Stimulated activated CD8-positive, alpha-beta memory T cell treated with anti-CD3 and anti-CD28 coated beads, Interleukin-7, amount 100 ng/mL, for 24 hours (primary cell): ENCODE measurements at places on chromosomes 7 and 10.

DNA sequence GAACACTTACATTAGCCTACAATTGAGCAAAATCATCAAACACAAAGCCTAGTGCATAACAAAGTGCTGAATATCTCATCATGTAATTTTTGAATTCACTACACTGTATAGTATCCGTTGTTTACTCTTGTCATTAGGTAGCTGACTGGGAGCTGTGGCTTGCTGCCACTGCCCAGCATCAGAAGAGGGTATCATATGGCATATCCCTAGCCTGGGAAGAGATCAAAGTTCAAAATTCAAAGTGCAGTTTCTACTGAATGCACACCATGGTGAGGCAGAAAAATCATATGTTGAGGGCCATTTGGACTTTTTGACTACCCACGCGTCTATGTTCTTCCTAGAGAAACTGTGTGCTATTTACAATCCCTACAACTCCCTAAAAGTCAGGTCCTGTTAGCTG, 7.5 kb upstream of the ZC3HAV1 start:
- no peak for DNase-seq

- no peak for DNase-seq
Measured at GRCh38 chr10:16675334-16675733, 141.9 kb downstream of the RSU1 start.

DNA sequence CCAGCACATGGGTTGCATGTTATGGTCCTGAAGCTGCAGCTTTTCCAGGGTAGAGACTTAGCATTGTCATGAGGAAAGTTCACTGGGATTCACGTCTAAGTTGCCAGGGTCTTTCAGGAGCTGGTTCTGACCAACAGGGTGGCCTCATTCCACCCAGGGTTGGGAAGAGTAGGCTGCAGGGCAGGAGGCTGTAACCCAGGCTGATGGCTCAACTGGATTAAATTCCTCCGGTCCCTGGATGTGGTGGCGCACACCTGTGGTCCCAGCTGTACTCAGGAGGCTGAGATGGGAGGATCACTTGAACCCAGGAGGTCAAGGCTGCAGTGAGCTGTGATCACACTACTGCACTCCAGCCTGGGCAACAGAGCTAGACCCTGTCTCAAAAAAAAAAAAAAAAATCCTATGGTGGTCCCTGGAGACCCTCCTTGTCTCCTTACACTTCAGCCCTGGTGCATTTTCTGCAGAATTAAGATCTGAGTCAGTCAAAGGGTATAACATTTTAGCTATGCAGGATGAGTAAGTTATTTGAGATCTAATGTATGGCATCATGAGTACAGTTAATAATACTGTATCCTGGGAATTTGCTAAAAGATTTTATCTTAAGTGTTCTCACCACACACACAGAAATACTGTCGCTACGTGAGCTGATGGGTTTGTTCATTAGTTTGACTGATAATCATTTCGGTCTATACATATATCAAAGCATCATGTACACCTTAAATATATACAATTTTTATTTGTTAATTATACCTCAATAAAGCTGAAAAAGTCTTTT, 44.0 kb downstream of the ASB13 start:
- no peak for DNase-seq

DNA sequence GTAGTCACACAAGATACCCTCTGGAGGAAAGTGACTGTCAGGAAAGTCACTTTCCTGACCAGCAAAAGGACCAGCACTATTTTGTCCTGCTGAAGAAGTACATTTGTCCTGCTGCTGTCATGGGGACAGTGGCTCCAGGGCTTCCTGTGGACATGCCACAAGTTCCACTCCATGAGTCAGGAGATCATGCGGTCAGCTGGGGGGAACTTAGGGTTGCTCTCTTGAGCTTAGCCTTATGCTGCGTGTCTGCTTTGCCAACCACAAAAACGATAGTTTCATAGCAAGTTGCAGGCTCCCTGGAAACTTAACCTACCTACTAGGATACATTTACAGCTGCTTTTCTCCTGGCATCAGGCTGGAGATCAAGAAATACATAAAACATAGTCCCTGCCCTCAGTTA, 19.8 kb upstream of the ALOX5 start:
- DNase-seq, result no peak

DNA sequence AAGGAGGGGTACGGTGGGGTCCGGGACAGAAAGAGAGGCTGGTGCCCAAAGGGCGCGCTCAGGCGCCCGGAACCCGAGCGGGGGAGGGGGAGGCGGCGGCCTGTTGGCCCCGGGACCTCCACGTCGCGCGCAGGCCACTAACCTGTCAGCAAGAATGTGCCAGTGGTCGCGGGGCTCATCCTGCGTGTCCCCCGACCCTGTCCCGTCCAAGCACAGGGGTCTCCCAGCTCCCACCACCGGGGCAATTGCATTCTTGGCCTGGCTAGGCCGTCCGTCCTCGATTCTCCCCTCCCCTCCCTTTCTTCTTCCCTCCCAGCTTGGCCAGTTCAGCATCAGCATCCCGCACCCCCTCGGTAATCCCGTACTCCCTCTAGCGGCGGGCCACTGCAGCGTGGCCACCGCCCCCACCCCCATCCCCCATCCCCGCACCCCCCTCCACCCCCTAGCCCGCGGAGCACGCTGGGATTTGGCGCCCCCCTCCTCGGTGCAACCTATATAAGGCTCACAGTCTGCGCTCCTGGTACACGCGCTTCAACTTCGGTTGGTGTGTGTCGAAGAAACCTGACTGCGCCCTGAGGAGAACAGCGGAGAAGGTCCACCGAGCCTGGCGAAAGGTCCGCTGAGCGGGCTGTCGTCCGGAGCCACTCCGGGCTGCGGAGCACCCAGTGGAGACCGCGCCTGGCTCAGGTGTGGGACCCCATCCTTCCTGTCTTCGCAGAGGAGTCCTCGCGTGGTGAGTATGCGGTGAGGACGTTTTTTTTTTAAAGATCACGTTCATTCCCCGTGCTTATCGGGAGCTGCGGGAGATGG, at the start of gene SGCE:
SGCE (minus strand) TSS at position 286 of the 810 bp plus-strand sequence; CDS start at position 251, 35 bp downstream.
- no peak for DNase-seq

DNA sequence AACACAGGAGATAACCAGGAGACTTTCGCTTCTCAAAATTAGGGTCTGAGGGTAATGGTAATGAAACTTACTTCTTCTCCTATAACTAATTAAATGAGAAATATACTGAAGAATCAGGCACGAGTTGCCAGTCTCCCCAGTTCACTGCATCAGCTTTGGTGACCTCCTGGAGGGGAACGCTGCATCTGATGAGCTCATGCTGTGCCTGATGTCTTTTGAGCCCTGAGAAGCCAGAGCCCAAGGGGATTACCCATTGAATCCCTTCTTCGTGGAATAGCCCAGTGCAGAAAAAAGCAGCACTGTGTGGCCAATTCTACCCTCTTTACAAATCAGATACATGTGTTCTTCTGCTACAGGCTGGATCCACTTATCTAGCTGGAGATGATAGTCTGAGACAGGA, 45.1 kb downstream of the CYP2C9 start:
- no peak for DNase-seq

DNA sequence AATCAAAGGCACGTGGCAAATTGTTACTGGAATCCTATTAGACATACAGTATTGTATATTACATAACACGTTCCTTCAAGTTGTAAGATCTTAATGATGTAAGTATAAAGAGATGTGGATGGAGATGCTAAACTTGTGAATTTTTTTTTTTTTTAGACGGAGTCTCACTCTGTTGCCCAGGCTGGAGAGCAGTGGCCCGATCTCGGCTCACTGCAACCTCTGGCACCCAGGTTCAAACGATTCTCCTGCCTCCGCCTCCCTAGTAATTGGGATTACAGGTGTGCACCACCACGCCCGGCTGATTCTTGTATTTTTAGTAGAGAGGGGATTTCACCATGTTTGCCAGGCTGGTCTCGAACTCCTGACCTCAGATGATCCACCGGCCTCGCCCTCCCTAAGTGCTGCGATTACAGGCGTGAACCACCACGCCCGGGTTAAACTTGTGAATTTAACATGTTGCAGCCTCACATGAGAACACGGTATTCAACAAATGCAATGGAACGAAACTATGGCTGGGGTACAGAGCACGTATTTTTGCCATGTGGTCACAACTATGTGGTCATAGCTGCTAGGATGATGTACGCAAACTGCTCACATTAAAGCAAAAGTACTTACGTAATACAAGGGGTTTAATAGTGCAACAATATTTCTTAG, 818 bp upstream of the SUPV3L1 start:
- peak; percentile 2 for DNase-seq

GRCh38 chr7:56538541-56539429, 422.6 kb upstream of the NUPR2 start:
- no peak for DNase-seq

DNA sequence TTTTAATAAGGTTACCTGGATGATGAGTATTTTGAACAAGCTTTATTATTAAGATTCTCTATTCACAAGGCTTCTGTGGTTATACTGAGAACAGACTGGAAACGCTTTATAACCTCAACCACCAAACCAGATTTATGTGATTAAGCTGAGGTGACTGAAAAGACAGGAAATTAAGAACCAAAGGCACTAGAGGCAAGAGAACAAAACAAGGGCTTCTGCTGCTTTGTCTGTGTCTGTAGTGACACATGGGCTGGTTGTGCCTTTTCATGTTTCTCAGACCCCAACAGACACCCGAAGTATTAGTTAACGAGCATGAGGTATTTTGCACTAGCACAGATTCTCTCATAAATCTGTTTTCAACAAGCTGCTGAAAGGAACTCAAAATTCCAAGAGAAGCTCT, 64.4 kb downstream of the RAPGEF5 start:
- DNase-seq, result no peak

GRCh38 chr7:102140952-102141370, 145.7 kb upstream of the SH2B2 start:
- DNase-seq, result no peak

- no peak for DNase-seq
Measured at GRCh38 chr10:71627956-71628355, 91.6 kb downstream of the C10orf105 start.

DNA sequence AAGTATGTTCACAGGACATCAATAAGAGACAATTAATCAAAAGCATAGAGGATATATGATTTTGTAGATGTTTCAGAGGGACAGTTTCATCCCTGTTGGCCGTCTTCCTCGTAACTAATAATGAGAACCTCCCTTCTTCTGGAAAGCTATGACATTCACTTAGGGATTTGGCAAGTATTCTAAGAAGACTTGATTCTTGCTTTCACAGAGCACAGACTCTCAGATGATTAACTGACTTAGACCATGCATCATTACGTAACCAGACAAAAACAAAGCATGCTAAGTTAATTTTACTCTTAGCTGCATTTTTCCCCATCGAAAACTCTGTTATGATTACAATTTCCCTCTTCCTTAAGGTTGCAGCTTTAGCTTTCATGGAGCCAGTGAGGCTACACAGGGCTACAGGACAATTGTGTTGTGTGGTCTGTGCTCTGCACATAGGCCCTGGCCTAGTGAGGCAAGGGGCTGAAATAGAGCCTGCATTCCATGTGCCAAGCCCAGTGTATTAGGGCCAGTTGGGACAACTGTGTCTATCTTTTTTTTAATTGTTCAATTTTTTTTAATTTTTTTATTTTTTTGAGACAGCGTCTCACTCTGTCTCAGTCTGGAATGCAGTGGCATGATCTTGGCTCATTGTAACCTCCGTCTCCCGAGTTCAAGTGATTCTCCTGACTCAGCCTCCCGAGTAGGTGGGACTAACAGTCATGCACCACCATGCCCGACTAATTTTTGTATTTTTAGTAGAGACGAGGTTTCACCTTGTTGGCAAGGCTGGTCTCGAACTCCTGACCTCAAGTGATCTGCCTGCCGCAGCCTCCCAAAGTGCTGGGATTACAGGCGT, 105.3 kb downstream of the PLXDC2 start:
- no peak for DNase-seq

- DNase-seq, result no peak
Measured at GRCh38 chr10:75398692-75399460, 2.7 kb downstream of the ZNF503 start.

- no peak for DNase-seq
Measured at GRCh38 chr7:21030237-21030871, 243.7 kb upstream of the SP8 start.

DNA sequence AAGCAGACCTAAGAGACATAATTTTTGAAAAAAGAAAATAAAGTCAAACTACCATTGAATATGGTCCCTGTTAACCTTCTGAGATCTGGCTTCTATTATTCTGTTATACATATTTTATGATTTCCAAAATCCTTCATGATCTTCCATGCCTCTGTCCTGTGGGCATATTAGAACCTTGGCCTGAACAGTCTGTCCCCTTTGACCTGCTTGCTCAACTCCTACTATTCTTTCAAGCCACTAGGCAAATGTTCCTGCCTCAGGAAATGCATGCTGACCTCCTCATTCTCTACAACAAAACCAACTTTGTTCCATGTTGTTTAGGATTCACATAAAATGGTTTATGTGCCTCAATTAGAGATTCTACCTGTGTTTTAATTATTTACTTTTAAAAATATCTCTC, 544.8 kb upstream of the LRRTM3 start:
- DNase-seq, result no peak

DNA sequence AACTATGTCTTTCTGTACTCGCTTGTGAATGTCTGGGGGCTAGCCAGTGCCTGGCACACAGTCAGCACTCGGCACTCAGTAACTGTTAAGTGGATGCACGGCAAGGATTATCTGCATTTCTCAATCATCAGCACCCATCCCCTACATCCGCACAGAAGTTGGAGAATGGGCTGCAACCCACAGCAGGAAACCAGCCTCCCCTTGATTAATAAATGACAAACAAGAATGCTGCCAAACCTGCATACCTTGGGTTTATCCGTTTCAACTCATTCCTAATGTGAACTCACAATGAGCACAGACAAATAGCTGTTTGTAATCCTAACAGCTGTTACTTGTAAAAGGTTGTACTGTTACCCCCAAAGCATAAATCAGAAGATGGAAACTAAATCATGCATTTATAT, 28.9 kb downstream of the PPP1R3C start:
- DNase-seq, result no peak

GRCh38 chr10:15316145-15316544, 54.9 kb downstream of the FAM171A1 start:
- DNase-seq, result no peak

- DNase-seq, result no peak
Measured at GRCh38 chr7:96184783-96185182, 137.1 kb downstream of the SLC25A13 start.

GRCh38 chr10:108749042-108749441, 1174.3 kb downstream of the XPNPEP1 start:
- DNase-seq, result no peak

GRCh38 chr10:92727550-92727949, 37.8 kb downstream of the HHEX start:
- no peak for DNase-seq

DNA sequence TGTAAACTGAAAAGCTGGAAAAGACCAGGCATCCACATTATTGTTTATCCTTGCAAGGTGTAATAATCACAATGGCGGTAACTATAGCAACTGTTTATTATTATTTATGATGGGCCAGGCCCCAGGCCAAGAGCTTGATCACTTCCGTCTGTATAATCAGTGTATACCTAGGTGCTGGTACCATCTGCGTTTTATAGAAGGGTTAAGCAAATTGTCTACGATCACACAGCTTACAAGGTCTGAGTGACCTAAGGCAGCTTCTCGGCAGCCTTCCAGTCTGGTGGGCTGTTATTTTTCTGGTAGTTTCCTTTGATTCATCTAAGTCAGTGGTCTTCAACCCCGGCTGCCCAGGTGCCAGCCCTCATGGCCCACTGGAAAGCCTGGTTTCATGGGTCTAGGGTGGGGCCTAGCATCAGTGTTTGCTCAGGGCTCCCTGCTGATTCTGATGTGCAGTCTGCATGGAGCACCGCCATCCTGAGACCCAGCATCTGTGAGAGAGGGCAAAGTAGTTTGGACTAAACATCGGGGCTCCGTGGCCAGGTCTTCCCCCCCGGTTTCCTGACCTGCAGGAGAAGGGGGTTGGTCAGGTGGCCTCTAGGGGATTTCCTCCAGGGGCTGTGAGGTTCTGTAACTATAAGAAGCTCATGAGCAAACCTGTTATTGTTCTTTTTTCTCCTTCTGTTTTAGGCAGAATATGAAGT, 146.4 kb downstream of the RGS10 start:
- DNase-seq, result no peak

- DNase-seq, result no peak
Measured at GRCh38 chr7:136533732-136534131, 334.7 kb upstream of the CHRM2 start.
